ENCODE measurements at places on chromosomes 16 and 17.

GRCh38 chr17:48565022-48565554, 13.1 kb downstream of the HOXB4 start:
- no peak for DNase-seq

- DNase-seq = no peak
Measured at GRCh38 chr17:22469941-22470340, 777.6 kb downstream of the KCNJ18 start.

GRCh38 chr17:41967141-41967920, 736 bp downstream of the CNP start:
- no peak for DNase-seq

- DNase-seq = no peak
Measured at GRCh38 chr17:66555605-66556004, 253.2 kb downstream of the PRKCA start.

DNA sequence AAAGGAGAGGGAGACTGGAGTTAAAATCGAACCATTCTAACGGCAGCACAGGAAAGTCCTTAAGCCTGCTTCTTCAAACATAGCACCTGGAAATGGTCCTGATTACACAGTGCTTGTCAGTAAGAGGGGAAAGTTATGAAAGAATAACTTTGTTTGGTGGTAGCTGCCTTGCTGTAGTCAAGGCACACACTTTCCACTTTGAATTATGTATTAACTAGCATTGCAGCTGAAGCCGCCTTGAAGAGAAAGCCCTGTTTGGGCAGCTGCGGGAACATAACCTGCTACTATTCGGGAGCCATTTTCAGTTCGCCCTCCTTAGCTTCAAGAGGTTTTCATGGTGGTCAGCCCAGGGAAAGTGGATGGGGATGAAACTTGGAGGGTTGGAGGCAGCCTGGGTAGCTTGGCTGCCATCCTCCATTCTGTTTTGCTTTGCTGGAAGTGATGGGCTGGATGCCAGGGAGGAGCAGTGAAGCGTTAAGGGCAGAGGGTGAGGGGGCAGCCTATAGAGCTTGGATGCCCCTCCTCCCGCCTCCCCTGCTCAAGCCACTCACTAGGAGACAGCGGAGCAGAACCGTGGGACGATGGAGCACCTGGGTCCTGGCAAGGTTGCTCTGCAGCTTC, 5.3 kb upstream of the HAS3 start:
- DNase-seq = no peak

DNA sequence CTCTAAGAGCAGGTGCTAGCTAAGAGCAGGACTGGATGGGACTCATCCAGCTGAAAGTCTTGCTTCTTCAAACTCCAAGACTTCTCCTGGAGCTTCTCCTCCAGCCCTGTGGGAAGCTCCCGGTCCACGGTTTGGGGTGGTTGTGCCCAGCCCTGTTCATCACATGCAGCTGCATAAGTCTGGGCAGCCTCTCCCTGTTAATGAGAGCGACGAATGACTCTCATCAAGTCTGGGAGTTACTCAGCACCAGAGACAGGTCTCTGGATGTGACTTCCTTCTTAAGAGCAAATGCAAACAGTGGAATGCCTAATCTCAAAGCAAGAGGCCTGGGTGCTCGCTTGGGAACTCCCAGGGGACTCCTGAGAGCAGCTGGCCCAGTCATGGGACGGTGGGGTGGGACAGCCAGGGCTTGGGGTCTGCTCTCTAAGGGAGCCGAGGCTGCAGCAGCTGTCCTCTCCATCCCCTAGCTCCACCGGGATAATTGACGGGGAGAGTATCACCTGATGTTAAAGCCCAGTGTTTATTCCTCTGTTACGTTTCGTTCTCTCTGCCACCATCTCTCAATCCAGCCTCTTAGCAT, 35.3 kb upstream of the CRHR1 start:
- no peak for DNase-seq

- DNase-seq = no peak
Measured at GRCh38 chr17:1638171-1638590, 7.4 kb downstream of the SCARF1 start.

DNA sequence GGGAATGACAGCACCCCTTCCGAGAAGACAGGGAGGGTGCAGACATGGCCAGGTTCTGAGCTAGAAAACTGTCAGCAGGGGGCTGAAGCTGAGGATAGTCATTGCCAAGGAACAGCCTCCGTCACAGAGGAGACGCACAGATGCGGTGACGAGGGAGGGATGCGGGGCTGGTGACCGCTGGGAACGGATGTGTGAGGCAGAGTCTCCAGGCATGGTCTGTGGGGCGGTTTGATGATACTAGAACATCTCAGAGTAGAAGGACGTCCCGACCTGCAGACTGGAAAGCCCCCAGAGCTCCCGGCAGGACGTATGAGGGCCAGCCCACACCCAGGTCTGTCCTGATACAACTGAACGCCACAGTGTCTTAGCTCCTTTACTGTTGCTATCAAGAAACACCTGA, 1.8 kb upstream of the CSNK1D start:
- DNase-seq = no peak

GRCh38 chr16:27189335-27189972, 13.9 kb upstream of the KDM8 start:
- no peak for DNase-seq

GRCh38 chr17:36705283-36705795, 104.0 kb downstream of the MRM1 start:
- DNase-seq = no peak

Measured in HTR-8/SVneo (cell line).